Smooth muscle cell of the pulmonary artery (primary cell): ENCODE measurements at places on chromosomes 7 and 10. TPM values are rescaled to one million over a fixed set of nuclear protein-coding genes. Genes with fewer than 3 reads are reported as not detected.

The GNGT1 gene
- total RNA-seq = not detected in 2 replicates

The LBX1 gene
- not detected in 2 replicates for total RNA-seq

The CRHR2 gene
- not detected in 2 replicates for total RNA-seq

The OIT3 gene
- total RNA-seq = under 0.01 and 0.03 TPM in 2 replicates
